Fibroblast of skin of abdomen (primary cell): ENCODE measurements at places on chromosomes 7 and 10.

- no peak for DNase-seq
These were observed 49.2 kb upstream of the MGMT start for GRCh38 chr10:129417870-129418269.

- DNase-seq = no peak
These were observed 1.1 kb downstream of the GGCT start for GRCh38 chr7:30503274-30504212.

- no peak for DNase-seq
These were observed 767 bp upstream of the CYP26A1 start for GRCh38 chr10:93072713-93073538.

DNA sequence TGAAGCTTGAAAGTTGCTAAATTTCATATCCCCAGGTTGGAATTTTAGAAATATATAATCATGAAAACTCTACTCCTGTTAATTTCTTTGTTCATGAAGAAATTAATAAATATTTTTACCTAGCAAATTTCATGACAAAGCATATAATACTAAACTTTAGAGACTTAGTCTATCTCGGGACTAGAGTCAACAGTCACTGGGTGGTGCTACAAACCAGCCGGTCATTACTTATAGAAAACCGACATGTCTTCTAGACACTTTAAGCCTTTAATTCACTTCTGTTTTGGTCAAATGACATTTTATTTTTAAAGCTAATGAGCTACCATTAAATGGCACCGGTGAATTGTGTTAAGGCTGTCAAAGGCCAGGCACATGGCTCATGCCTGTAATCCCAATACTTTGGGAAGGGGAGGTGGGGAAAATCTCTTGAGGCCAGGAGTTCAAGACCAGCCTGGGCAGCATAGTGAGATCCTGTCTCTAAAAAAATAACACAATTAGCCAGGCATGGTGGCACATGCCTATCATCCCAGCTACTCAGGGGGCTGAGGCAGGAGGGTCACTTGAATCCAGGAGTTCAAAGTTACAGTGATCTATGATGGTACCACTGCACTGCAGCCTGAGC is 270.1 kb downstream of the CACNA2D1 start:
- no peak for DNase-seq

DNA sequence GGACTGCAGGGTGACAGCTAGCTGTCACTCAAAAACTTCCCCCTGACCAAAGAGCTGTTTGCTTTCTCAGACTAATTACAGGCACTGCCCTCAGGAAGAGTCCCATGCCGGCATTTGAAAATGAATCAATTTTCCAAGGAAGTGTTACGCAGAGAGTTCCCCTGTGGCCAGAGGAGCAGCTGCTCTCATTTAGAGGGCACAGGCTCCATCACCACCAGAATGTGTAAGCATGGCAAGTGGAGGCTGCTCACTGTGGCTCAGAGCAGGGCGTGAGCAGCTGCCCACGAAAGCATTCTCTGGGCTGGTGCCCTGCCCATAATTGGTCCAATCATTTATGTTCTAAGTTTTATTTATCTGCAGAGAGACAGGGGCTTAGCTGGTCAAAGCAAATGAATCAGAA is 202.2 kb downstream of the RAMP3 start:
- no peak for DNase-seq

GRCh38 chr10:6512182-6512581 is 67.9 kb downstream of the PRKCQ start:
- no peak for DNase-seq

DNA sequence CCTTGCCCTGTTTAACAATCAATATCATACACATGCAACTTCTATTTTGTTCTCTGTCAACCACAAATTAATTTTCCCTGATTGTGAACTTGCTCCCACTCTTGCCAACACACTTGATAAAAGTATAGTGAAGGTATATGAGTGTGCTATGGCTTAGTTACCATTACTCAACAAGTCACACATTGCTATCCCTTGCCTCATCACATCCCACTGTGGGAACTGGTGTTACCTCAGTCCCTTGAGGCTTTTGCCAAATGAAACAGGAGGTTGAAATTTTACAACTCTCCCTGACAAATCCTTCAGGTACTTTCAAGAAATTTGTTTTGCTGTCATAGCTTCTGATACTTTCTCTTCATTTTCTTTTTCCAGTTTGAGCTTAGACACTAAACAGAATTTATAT is 472.5 kb upstream of the SEMA3D start:
- DNase-seq = peak; percentile 20

DNA sequence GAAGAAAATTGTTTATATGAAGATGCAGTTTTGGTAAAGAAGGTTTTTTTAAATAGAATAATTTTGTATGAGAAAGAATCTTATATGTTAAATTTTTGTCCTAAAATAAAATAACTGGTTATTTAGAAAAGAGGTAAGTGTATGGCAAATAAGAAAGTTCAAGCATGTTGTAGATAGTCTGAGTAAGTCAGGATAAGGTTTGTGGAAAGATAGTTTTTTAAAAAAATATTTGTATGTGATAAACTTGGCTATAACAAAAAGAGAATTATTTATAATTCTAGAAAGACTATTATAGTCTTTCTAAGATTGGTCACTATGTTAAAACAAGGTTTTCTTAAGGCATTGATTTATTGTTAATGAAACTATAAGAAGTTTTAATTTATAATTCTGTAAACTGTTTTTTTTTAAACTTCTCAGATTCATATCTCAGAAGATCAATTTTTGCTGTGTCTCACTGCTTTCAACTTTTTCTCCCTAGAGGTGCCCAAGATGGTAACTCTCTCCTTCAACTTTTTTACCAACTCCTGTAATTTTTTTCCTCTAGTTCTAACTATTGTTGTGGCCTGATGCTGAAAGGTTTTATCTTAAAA is 698.6 kb downstream of the CCSER2 start:
- DNase-seq = no peak

DNA sequence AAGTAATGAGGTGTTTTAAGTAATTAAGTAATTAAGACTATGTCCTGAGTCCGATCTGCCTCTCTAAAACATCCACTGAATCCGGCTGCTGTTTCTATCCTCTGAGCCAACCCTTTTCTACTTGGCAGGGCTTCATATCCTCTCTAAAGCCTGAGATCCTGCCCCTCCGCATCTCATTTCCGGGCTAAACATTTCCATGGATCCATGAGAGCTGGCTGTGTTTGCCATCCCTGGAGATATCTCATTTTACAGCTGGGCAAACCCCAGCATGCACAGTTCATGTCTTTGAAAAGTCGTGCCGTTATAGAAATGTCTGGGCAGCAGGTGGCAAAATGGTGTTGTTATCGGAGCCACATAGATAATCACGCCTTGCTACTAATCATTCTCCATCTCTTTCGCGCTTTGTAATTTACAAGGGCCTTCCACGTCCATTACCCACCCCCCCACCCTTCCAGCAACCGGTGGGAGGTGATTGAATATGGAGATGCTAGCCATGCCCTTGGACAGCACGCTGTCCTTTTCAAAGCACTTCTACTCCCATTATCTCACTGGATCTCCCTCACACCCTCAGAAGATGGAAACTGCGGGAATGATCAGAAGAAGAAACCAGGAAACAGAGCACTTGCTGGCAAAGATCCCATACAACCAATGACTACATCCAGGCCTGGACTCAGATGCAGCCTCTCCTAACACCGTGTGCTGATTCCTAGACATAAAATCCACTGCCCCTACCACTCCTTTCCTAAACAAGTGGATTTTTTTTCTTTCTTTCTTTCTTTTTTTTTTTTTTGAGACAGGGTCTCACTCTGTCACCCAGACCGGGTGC is 1189.2 kb downstream of the TYW1 start:
- no peak for DNase-seq

DNA sequence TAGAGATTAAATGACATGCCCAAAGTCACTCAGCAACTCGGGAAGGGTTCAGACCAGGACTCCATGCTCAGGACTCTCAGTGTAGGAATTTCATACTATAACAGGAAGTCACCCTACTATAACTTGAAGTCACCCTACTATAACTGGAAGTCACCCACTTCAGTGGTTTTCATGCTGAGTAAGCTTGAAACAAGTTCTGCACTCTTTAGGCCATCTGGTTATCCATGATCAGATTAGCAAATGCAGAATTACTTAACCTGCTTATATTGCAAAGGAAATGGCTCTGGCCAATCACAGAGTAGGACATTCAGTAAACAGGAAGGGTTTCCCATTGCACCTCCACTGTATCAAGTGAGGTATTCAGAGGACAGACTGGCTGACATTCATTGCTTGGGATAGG is 1240.4 kb downstream of the GATA3 start:
- DNase-seq = no peak

- no peak for DNase-seq
These were observed 10.5 kb downstream of the PPP3CB start for GRCh38 chr10:73485320-73485719.

- no peak for DNase-seq
These were observed 452.8 kb downstream of the SDK1 start for GRCh38 chr7:3753868-3754267.

GRCh38 chr7:149209518-149210269 is 14.3 kb downstream of the ZNF282 start:
- peak; percentile 27 for DNase-seq

DNA sequence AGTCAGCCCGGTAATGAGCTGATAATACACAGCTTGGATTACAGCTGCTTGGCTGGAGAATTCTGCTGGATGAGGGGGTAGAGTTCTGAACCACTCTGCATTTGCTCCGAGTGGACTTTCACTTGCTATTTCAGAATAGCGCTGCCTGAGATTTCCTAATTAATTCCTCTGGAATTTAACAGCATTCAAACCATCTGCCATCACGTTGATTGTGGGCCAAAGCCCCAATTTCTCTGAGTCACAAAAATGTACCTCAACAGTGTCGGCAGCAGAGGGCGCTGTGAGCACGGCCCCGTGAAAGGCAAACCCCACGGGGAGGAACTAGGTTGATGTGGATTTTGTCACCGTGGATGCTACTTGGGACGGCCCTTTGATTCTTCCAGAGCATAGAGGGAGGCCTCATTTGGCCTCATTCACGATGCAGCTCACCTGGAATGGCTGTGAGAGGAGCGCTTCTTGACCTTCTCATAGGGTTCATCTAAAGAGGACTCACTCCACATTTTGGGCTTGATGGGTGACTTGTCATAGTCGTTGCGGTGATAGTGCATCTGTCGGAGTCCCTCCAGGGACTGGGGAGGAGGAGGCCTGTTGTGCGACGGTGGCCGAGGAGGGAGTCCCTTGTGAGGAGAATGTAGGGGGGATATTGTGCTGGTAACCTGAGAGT is 73.3 kb downstream of the PRPF18 start:
- peak; percentile 76 for DNase-seq

GRCh38 chr7:114048386-114049235 is 129.8 kb upstream of the PPP1R3A start:
- peak; percentile 36 for DNase-seq

- peak; percentile 80 for DNase-seq
These were observed 89.2 kb downstream of the RNLS start for GRCh38 chr10:88493691-88494483.

GRCh38 chr7:20454202-20454601 is 123.5 kb downstream of the ITGB8 start:
- DNase-seq = no peak

- DNase-seq = no peak
These were observed 16.8 kb downstream of the GIMAP5 start for GRCh38 chr7:150753826-150754603.

DNA sequence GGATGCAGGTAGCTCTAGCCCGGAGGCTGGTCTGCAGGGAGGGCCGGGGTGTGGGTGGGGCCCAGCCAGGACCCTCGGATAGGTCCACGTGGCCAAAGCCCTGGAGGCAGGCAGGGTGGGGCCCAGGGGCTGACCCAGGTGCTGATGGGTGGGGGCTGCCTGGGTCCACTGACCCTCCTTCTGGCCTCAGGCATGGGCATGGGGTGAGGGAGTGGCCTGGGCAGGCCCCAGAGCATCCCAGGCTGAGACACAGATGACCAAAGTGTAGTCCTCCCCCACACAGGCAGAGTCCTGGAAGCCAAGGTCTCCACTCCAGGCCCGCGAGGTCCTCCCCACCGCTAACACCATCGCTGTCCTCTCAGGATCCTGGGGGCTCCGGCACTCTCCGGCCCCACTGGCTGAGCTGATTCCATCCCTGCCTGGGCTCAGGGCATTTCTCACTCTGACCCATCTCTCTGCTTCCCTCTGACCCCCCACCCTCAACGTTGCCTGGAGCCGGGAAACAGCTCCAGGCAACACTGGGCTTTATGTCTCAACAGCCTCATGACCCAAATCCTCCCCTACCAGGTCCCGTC is 20.7 kb upstream of the PPP2R2D start:
- no peak for DNase-seq

GRCh38 chr10:114402871-114403540 is 1.3 kb downstream of the AFAP1L2 start:
- no peak for DNase-seq

DNA sequence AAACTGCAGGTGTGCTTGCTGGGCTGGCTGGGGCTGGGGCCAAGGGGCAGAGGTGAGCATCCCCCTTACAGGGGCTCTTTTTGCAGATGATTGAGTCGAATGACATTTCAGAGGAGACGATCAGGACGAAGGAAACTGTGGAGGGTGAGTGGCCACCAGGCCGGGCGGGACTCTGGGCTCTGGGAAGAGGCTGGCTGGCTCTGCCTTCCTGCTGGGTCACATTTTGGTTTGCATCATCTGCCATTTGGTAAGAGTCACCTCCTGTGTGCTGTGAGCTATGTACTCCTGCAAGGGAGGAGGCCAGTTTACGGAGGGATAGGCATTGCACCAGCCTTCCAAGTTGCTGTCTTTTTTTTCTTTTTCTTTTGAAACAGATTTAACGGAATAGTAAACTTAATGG is 73.0 kb upstream of the GTF2IRD1 start:
- no peak for DNase-seq

- DNase-seq = no peak
These were observed 98.2 kb downstream of the REEP3 start for GRCh38 chr10:63619426-63619825.

GRCh38 chr7:23622506-23622925 is 25.3 kb downstream of the CCDC126 start:
- DNase-seq = peak; percentile 63

DNA sequence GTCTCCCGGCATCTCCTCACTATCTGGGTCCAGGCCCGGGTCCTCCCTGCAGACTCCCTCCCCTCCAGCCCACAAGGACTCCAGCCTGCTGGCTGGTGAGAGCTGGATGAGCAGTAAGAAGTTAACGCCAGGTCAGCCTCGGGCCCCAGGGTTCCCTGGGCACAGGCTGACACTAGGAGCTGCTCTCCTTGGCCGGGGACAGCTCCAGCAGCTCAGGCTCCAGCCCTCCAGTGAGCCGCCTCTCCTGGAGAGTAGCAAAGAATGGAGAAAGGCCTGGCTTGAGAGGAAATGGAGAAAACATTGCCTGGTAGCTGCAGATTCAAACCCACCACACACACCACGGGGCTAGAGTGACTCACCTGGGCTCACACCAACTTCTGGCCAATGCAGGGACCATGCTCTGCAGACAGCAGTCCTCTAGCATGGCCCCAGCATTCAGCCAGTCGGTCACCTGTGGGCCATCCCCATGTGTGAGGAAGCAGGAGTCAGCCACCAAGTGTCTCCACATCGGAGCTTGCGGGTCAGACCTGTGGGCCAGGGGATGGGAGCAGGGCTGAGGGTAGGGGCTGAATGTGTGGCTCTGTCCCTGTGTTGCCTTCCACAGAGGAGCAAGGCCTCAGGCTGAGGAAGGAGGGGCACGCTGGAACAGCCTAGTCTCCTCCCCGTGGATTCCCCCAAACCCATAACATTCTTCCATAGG is 6.5 kb downstream of the SAP25 start:
- DNase-seq = no peak
